SIG-M5 (cell line): ENCODE measurements at places on chromosomes 4 and X.

DNA sequence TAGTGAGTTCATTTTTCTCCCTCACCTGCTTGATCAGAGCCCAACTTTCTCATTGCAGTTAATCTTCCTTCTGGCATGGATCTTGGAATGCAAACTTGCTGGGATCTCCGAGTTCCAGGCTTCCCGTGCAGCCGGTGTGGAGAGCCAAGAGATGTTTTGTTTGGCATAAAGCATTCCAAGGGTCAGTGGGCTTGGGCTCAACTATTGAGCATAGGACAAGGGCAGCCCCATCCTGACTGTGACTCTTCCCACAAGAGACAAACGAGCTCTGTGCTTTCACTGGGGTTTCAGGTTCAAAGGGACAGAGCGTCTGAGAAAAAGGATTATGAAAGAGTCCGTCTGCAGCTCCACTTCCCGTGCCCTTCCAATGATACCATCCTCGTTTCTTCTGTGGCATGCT, 10.5 kb downstream of the TLR7 start:
- DNase-seq: no peak

DNA sequence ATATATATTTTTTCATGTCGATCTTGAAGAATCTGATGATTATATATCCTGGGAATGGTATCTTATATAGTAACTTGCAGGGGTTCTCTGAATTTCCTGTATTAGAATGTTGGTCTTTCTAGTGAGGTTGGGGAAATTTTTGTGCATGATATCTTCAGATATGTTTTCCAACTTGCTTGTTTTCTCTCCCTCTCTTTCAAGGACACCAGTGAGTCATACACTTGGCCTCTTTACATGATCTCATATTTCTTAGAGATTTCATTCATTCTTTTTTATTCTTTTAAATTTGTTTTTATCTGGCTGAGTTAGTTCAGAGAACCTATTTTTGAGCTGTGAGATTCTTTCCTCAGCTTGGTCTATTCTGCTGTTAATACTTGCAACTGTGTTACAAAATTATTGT, 27.2 kb upstream of the C4orf17 start:
- DNase-seq: no peak

DNA sequence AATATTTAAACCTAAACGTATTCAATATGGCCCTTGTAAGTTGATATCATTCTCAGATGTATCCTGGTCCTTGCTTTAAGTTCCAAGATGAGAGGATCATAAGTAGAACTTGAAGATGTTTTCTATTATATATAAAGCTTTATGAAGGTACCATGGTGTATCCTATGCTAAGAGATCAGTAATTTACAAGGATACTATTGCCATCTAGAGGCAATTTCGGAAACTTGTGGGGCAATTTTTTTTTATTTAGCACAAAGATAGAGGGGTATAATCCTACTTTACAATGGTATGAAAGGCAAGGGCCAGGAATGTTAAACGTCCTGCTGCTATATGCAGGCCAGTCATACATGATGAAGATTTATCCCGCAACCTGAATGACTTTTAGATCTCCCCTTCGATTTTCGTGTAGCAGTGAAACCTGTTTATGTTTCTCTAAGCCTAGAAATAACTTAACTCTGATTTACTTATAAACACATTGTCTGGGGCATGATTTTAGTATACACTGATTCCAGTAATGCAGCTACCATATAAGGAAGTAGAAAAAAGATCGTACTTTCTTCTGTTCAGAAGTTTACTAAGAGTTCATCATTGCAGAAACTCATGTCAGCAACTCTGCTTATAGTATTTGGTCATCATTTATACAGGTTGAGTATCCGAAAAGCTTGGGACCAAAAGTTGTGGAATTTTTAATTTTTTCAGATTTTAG, 2.6 kb downstream of the SLC25A31 start:
- no peak for DNase-seq

- DNase-seq: no peak
Measured at GRCh38 chr4:127403471-127404084, 229.2 kb upstream of the INTU start.

GRCh38 chr4:127370604-127371003, 262.2 kb upstream of the INTU start:
- no peak for DNase-seq

GRCh38 chr4:121233982-121234381, 69.9 kb upstream of the TNIP3 start:
- DNase-seq: no peak

GRCh38 chrX:38127961-38128360, 92.7 kb downstream of the SRPX start:
- no peak for DNase-seq
